HFFc6 (cell line): ENCODE measurements at places on chromosomes 16 and 17. TPM values are rescaled to one million over a fixed set of nuclear protein-coding genes. Genes with fewer than 3 reads are reported as not detected.

DNA sequence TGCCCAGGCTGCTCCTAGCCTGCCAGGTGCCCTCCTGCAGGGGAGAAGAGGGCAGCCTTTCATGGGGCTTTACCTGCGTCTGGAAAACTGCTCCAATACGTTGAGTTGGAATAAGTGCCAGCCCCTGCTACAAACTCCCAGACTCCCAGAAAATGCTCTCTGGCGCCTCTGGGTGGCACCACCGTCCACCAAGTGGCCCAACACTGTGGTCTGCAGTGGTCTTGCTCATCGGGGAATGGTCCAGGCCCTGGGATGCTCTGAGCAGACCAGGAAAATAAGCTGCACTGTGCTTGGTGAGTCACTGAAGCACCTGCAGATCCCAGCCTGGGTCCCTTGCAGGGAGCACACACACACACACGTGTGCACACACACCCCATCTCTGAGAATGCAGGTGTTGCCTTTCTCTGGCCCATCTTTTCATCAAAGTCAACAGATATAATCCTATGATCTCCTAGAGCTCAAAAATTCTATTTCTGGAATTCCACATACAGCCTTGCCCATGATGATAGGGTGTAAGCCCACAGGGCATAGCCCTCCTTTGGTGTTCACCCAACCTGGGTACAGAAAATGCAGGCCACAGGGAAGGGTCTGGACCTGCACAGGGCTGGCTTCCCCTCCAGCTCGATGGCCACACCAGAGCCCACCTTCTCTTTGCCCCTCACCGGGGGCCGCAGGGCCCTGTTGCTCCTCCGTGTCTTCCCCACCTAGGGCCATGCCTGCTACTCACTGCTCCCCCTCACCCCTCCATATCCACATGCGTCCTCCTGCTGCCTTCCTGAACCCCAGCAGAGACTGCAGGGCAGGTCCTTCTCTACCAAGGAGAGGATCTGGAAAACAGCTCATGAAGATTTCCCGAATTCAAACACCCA, 20.5 kb downstream of the CDIP1 start:
- no peaks in the 10 kb centered on the region for H3K27me3 ChIP-seq
- H3K4me3 ChIP-seq = no peak overlapping the region
- H3K27ac ChIP-seq = no peak overlapping the region
- no peaks in the 10 kb centered on the region for H3K36me3 ChIP-seq
- no peaks in the 10 kb centered on the region; the same call in 1 of the 2 replicates for H3K4me1 ChIP-seq

- peaks cover 8% of the 10 kb centered on the region for H3K27me3 ChIP-seq
- peak; percentile 22 for DNase-seq
- no peak overlapping the region for H3K4me3 ChIP-seq
- no peaks in the 10 kb centered on the region for H3K36me3 ChIP-seq
These were observed 1.5 kb upstream of the ARHGDIG start for GRCh38 chr16:278863-279366.

DNA sequence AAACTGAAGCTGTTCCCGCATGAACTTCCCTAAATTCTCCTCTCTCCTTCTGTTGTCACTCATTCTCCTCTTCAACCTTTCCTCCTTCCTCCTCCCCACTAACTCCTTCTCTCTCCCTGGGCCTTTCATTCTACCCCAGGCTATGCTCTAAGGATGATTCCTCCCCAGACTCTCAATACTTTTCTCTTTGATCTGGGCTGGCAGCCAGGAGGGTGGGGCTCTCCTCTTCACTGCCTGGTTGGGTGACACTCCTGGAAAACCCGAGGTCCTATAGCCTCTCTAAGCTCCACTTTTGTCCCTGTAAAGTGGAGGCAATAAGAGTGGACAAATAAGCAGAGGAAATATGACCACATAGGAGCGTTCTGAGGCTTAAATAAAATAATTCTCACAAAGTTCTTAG, 46.2 kb downstream of the HSD17B2 start:
- H3K4me1 ChIP-seq = no peaks in the 10 kb centered on the region
- H3K4me3 ChIP-seq = no peak overlapping the region
- H3K27me3 ChIP-seq = peaks cover 2% of the 10 kb centered on the region
- no peak overlapping the region for H3K27ac ChIP-seq
- H3K36me3 ChIP-seq = no peaks in the 10 kb centered on the region
- DNase-seq = no peak

GRCh38 chr16:79093554-79093967, 507.0 kb downstream of the MAF start:
- no peak for DNase-seq
- no peaks in the 10 kb centered on the region for H3K4me1 ChIP-seq
- H3K36me3 ChIP-seq = peaks cover 15% of the 10 kb centered on the region
- H3K4me3 ChIP-seq = no peak overlapping the region
- H3K27me3 ChIP-seq = peaks cover 1% of the 10 kb centered on the region; the same call in 1 of the 2 replicates

DNA sequence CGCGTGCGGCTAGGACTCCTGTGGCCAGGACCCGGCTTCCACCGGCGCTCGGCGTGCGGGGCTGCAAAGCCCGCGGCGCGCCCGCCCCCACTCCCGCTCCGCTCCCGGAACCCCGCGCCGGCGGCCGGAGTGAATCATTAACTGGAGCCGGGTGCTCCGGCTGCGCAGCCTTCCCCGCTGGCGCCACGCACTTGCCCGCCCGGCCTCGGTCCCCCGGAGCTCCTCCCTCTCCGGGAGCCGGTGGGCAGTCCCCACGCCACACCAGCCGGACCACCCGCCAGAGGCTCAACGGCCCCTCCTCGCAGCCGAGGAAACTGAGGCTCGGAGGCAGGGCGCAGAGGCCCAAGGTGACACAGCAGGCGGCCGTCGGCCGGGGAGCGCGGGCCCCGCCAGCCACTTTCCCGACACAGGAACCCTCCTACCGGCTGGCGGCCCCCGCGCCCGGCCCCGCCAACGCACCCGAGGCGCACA, 580 bp downstream of the BCAR1 start:
- peak overlapping the region; percentile 95 for H3K27ac ChIP-seq
- peak overlapping the region; percentile 93 for H3K4me3 ChIP-seq
- peaks cover 23% of the 10 kb centered on the region for H3K36me3 ChIP-seq
- DNase-seq = no peak
- H3K27me3 ChIP-seq = peaks cover 25% of the 10 kb centered on the region

GRCh38 chr17:78407387-78408000, 29.0 kb downstream of the PGS1 start:
- H3K4me1 ChIP-seq = peaks cover 22% of the 10 kb centered on the region
- DNase-seq = no peak
- H3K27ac ChIP-seq = no peak overlapping the region
- H3K36me3 ChIP-seq = peaks cover 17% of the 10 kb centered on the region
- H3K4me3 ChIP-seq = no peak overlapping the region

DNA sequence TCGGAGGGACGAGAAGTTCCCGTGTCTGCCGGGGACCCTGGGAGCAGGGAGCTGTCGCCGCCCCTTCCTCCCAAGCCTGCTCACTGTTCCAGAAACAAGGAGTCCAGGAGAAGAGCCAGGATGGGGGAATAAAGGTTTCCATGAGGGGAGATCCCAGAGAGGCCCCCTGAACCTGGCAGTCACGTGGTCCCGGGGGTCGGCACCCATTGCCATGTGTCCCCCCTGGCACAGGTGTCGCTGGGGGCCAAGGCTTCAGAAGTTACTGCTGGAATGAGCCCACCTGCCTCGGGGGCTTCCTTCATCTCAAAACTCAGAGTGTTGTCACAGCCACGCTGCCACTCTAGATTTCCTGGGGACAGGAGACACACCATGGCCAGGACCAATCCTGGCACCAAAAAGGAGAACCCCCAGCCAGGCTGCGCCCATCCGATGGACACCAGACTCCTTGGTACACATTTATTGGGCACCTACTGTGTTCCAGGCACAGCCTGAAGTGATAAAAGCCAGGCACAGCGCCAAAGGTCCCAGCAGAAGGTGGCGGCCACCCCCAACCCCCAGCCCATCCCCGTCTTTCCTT, 19.7 kb downstream of the RBFOX3 start:
- DNase-seq = no peak
- no peak overlapping the region for H3K27ac ChIP-seq
- no peak overlapping the region for H3K4me3 ChIP-seq
- peaks cover 6% of the 10 kb centered on the region; the same call in 1 of the 2 replicates for H3K27me3 ChIP-seq
- H3K4me1 ChIP-seq = no peaks in the 10 kb centered on the region

DNA sequence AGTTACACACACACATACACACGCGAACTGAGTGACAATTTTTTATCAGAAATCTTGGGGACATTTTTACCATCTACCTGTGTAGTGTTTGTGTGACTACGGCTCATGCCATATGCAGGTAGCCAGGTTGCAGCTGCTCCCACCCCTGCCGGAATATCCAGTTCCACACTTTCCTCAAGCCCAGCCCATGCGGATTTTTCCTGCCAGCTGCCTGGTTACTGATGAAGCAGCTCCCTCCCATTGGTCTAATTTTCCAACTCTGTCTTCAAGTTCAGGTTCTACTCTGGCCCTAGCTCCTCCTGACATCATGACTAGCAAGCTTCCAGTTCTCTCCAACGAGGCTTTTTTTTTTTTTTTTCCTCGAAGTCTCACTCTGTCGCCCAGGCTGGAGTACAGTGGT, 4.8 kb downstream of the GSG1L2 start:
- H3K4me3 ChIP-seq = no peak overlapping the region
- peaks cover 4% of the 10 kb centered on the region; the same call in 1 of the 2 replicates for H3K27me3 ChIP-seq
- no peaks in the 10 kb centered on the region for H3K4me1 ChIP-seq
- H3K36me3 ChIP-seq = peaks cover 6% of the 10 kb centered on the region; the same call in 1 of the 2 replicates
- no peak overlapping the region for H3K27ac ChIP-seq
- DNase-seq = peak; percentile 43

GRCh38 chr16:53995378-53995777, 291.2 kb downstream of the IRX3 start:
- H3K4me3 ChIP-seq = no peak overlapping the region
- no peak for DNase-seq
- H3K36me3 ChIP-seq = no peaks in the 10 kb centered on the region
- no peak overlapping the region for H3K27ac ChIP-seq
- H3K27me3 ChIP-seq = no peaks in the 10 kb centered on the region; the same call in 1 of the 2 replicates

- no peaks in the 10 kb centered on the region for H3K36me3 ChIP-seq
- H3K27me3 ChIP-seq = no peaks in the 10 kb centered on the region
- H3K4me1 ChIP-seq = no peaks in the 10 kb centered on the region
- DNase-seq = no peak
These were observed 172.3 kb upstream of the IRX6 start for GRCh38 chr16:55151561-55152305.

GRCh38 chr16:50323335-50324011, 45.3 kb downstream of the BRD7 start:
- H3K27me3 ChIP-seq = no peaks in the 10 kb centered on the region; the same call in none of the 2 replicates
- H3K4me3 ChIP-seq = peak overlapping the region; percentile 4; the same call in 1 of the 2 replicates
- H3K36me3 ChIP-seq = peaks cover 20% of the 10 kb centered on the region
- peak overlapping the region; percentile 76 for H3K27ac ChIP-seq
- peak; percentile 60 for DNase-seq

DNA sequence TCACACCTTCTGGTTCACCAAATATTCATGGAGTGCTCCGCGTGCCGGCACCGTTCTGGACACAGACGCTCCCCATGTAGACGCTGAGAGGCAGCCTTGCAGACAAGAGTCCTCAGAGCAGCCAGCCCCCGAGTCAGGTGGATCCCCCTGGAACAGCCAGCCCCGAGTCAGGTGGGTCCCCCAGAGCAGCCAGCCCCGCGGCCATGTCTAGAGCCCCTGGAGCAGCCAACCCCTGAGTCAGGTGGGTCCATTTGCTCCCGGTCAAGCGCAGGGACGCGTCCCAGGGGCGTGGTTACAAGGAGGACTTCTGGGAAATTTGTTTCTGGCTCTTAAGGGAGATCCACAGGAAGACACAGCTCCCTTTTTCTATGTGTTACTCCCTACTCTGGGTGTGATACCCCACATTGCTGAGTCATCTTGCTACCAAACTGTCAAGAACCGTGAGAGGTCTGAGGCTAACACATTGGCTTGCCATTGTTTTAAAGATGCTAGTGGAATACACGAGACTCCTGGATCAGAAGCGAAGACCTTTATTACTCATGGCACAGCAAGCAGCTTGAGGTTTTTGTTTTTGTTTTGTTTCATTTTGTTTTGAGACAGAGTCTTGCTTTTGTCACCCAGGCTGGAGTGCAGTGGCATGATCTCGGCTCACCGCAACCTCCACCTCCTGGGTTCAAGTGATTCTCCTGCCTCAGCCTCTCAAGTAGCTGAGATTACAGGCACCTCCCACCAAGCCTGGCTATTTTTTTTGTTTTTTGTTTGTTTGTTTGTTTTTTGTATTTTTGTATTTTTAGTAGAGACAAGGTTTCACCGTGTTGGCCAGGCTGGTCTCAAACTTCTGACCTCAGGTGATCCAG, 43.3 kb upstream of the CBFA2T3 start:
- no peaks in the 10 kb centered on the region for H3K4me1 ChIP-seq
- no peak overlapping the region for H3K4me3 ChIP-seq
- no peak for DNase-seq

- H3K27ac ChIP-seq = no peak overlapping the region
- DNase-seq = no peak
- peaks cover 16% of the 10 kb centered on the region for H3K36me3 ChIP-seq
- no peaks in the 10 kb centered on the region; the same call in 1 of the 2 replicates for H3K27me3 ChIP-seq
- no peak overlapping the region for H3K4me3 ChIP-seq
These were observed 9.3 kb downstream of the TERF2 start for GRCh38 chr16:69376393-69377059.

GRCh38 chr17:8939496-8940334, 25.8 kb downstream of the PIK3R5 start:
- no peak overlapping the region for H3K4me3 ChIP-seq
- no peaks in the 10 kb centered on the region for H3K36me3 ChIP-seq
- no peak for DNase-seq

The SPATA32 gene
- not detected in 3 replicates for total RNA-seq

The TMC5 gene
- not detected in 3 replicates for total RNA-seq

The TVP23B gene
- total RNA-seq = 50.0 to 71.0 TPM (median 64.9 TPM) in 3 replicates

The SLC5A10 gene
- not detected in 3 replicates for total RNA-seq

The PLEKHG4 gene
- 7.0 to 13.4 TPM (median 12.5 TPM) in 3 replicates for total RNA-seq

The CACNG4 gene
- not detected in 2 replicates for total RNA-seq

The SLC16A11 gene
- total RNA-seq = not detected in 2 replicates

The MT4 gene
- not detected in 3 replicates for total RNA-seq

The TLE7 gene
- total RNA-seq = not detected in 3 replicates

The GINS2 gene
- total RNA-seq = 11.8 to 24.2 TPM (median 21.0 TPM) in 3 replicates
